ENCODE measurements at places on chromosomes 13 and 19. TPM values are rescaled to one million over a fixed set of nuclear protein-coding genes. Genes with fewer than 3 reads are reported as not detected.
A peak's percentile ranks its signal among the peaks of the same experiment; 100 is the strongest.

CBARP gene
- total RNA-seq = 18.8 TPM

C1QTNF9B gene
- not detected for total RNA-seq

RINL gene
- 0.91 TPM for total RNA-seq

DNA sequence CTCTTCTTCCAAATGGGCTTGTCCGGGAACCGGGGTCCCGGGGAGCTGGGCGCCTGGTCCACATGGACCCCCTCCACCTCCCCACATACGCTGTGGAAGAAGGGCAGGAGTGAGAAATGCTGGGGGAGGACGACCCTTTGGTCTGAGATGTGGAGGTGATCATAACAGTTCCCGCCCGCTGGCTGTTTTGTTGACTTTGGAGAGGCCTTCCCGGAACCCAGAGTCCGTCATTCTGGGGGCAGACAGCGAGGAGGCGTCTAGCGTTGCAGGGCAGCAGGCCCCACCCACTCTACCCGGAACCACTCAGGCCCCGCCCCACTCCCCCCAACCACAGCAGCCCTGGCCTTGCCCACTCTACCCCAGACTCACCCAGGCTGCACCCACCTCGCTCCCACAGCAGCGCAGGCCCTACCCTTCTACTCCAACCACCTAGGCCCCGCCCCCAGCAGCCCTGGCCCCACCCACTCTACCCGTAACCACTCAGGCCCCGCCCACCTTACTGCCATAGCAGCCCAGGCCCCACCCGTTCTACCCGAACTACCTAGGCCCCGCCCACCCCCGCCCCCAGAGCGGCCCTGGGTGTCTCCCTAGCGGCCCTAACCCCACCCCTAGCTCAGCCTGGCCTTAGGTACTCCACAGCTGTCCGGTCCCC lies 7.1 kb downstream of the GPR108 start:
- DNase-seq = no peak
- no peak overlapping the region for H3K27ac ChIP-seq
- H3K36me3 ChIP-seq = no peaks in the 10 kb centered on the region
- H3K4me1 ChIP-seq = no peaks in the 10 kb centered on the region

PGLYRP1 gene
- not detected for total RNA-seq

DNA sequence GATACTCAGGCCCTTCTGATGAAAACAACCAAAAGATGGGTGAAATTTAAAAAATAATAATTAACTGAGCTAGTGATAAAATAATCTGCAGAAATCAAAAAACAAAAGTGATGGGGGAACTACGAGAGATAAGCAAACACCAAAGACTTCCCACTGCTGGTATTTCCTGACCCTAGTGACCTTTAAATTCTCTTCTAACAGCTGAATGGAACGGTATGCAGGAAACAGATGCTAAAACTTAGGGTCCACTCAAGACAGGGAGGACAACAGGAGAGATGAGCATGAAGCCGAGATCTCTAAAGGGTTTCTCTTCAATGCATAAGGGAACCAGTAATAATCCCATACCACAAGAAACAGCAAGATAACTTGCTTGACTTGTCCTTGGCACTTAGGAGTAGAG lies 50.8 kb downstream of the USP12 start:
- no peaks in the 10 kb centered on the region for H3K27me3 ChIP-seq
- H3K4me1 ChIP-seq = no peaks in the 10 kb centered on the region
- H3K36me3 ChIP-seq = no peaks in the 10 kb centered on the region

- no peaks in the 10 kb centered on the region for H3K27me3 ChIP-seq
- H3K27ac ChIP-seq = no peak overlapping the region
Observed at GRCh38 chr13:33259296-33259695, 26.3 kb downstream of the STARD13 start.

DNA sequence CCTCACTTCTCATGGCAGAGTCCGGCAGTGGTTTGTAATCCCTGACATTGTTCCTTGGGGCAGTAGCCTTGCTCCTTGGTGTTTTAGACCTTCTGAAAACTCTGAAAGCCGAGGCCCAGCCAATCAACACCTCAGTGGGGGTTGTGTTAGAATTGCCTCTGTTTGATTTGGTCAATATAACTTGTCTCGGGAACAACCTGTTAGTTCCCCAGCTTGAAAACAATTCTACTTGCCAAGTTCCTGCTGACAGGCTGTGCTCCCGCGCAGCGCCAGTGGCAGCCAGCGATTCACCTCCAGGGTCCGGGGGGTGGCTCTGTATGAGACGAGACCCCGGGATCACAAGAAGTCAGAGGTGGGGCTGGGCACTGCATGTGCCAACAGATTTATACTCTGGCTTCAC lies 81.4 kb upstream of the MEDAG start:
- no peaks in the 10 kb centered on the region for H3K36me3 ChIP-seq
- no peak overlapping the region for H3K27ac ChIP-seq
- H3K27me3 ChIP-seq = no peaks in the 10 kb centered on the region
- no peak for DNase-seq
- no peak overlapping the region for H3K4me3 ChIP-seq

- H3K27ac ChIP-seq = peak overlapping the region; percentile 94
- peaks cover 2% of the 10 kb centered on the region for H3K36me3 ChIP-seq
- no peaks in the 10 kb centered on the region for H3K27me3 ChIP-seq
Observed at GRCh38 chr13:102845289-102845629, 573 bp upstream of the ERCC5 start.

GRCh38 chr13:26132756-26133155 lies 80.9 kb upstream of the SHISA2 start:
- H3K27me3 ChIP-seq = no peaks in the 10 kb centered on the region
- DNase-seq = peak; percentile 1
- H3K4me1 ChIP-seq = no peaks in the 10 kb centered on the region
- H3K4me3 ChIP-seq = no peak overlapping the region

GRCh38 chr19:682678-683320 lies 6.6 kb downstream of the FSTL3 start:
- H3K4me3 ChIP-seq = no peak overlapping the region
- no peak for DNase-seq
- H3K27me3 ChIP-seq = no peaks in the 10 kb centered on the region
- H3K36me3 ChIP-seq = no peaks in the 10 kb centered on the region
- peaks cover 18% of the 10 kb centered on the region for H3K4me1 ChIP-seq

GRCh38 chr13:89812856-89813255 lies 1534.6 kb upstream of the MIR17HG start:
- DNase-seq = no peak
- no peaks in the 10 kb centered on the region for H3K36me3 ChIP-seq
- no peak overlapping the region for H3K4me3 ChIP-seq
- H3K27ac ChIP-seq = no peak overlapping the region
- no peaks in the 10 kb centered on the region for H3K4me1 ChIP-seq

ZNF320 gene
- 31.6 TPM for total RNA-seq

GRCh38 chr13:65856431-65856830 lies 1373.7 kb downstream of the PCDH9 start:
- peak; percentile 48 for DNase-seq
- no peak overlapping the region for H3K4me3 ChIP-seq
- H3K27me3 ChIP-seq = no peaks in the 10 kb centered on the region
- H3K36me3 ChIP-seq = no peaks in the 10 kb centered on the region
- no peaks in the 10 kb centered on the region for H3K4me1 ChIP-seq
- H3K27ac ChIP-seq = no peak overlapping the region

GNG7 gene
- 1.8 TPM for total RNA-seq

- H3K4me1 ChIP-seq = no peaks in the 10 kb centered on the region
- H3K27me3 ChIP-seq = no peaks in the 10 kb centered on the region
- no peaks in the 10 kb centered on the region for H3K36me3 ChIP-seq
- no peak for DNase-seq
- H3K27ac ChIP-seq = no peak overlapping the region
Observed at GRCh38 chr13:112219740-112220139, 152.8 kb downstream of the SOX1 start.

GRCh38 chr19:40213882-40214570 lies 4.2 kb downstream of the TTC9B start:
- no peak for DNase-seq
- H3K27ac ChIP-seq = no peak overlapping the region
- H3K4me3 ChIP-seq = no peak overlapping the region
- peaks cover 18% of the 10 kb centered on the region for H3K27me3 ChIP-seq

Measured in astrocyte (in vitro differentiated cells and primary cell).